T-helper 17 cell (primary cell): ENCODE measurements at places on chromosomes 5 and 9.

GRCh38 chr5:169302491-169303118 is 1.7 kb upstream of the SLIT3 start:
- peaks cover 73% of the 10 kb centered on the region for H3K27me3 ChIP-seq
- no peaks in the 10 kb centered on the region for H3K36me3 ChIP-seq
- no peak overlapping the region for H3K4me3 ChIP-seq
- peaks cover 12% of the 10 kb centered on the region for H3K4me1 ChIP-seq
- no peak for DNase-seq

DNA sequence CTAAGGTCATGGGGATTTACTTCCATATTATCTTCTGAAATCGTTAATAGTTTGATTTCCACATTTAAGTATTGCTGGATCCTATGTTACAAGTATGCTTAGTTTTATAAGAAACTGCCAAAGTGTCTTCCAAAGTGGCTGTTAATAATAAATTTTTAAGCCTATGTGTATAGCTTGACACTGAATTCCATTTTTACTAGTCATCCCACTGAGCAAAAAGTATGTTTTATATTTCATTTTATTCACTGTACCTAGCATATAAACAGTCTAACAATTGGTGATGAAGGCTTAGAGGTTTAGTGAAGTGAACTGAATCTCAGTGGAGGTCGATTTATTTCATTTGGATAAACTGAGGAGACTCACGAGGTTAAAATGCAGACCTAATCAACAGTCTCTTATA is 174.6 kb downstream of the ADAMTS6 start:
- no peak overlapping the region for H3K27ac ChIP-seq
- no peaks in the 10 kb centered on the region for H3K4me1 ChIP-seq
- H3K4me3 ChIP-seq, result no peak overlapping the region
- no peaks in the 10 kb centered on the region for H3K27me3 ChIP-seq

DNA sequence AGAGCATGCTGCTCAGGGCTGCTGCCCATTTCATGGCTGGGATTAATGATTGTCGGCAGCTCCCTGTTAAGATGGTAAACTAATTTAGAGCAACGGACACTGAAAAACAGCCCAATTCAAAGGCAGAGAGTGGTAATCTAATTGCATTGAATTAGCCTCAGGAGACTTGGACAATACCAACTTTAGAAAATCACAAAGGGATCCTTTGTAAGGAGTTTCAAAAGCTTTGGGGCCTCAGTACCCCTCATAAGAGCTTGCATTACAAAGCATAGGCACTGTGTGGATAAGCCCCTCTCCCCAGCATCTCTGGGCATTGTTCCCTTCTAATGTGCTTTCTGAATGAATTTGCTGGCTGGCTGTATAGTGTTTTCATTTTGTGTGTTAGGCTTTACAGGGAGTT is 6.7 kb downstream of the GLRA1 start:
- H3K27ac ChIP-seq, result no peak overlapping the region
- DNase-seq, result no peak
- H3K27me3 ChIP-seq, result peaks cover 19% of the 10 kb centered on the region
- H3K4me1 ChIP-seq, result no peaks in the 10 kb centered on the region
- peaks cover 2% of the 10 kb centered on the region for H3K36me3 ChIP-seq

GRCh38 chr9:19369107-19369506 is 10.9 kb downstream of the RPS6 start:
- no peak for DNase-seq
- H3K4me3 ChIP-seq, result no peak overlapping the region
- no peaks in the 10 kb centered on the region for H3K27me3 ChIP-seq
- H3K27ac ChIP-seq, result no peak overlapping the region
- peaks cover 5% of the 10 kb centered on the region for H3K36me3 ChIP-seq

DNA sequence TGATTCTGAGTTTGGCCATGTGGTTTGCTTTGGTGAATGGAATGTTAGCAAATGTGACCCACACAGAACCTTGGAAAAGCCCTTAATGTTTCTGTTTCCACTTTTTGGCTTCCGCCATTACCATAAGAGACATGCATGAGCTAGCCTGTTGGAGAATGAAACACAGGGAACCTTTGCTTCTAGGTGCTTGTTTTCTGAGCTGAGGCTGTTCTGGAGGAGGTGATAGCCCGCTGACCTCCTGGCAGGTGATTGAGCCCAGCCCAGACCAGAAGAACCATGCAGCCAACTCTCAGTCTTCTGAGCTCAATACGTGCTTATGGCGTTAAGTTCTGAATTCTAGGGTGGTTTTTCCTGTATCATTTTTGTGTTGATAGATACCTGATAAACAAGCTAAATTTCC is 148.6 kb upstream of the KLF9 start:
- no peaks in the 10 kb centered on the region for H3K36me3 ChIP-seq
- H3K4me3 ChIP-seq, result peak overlapping the region; percentile 83
- no peak for DNase-seq
- H3K27ac ChIP-seq, result peak overlapping the region; percentile 94

DNA sequence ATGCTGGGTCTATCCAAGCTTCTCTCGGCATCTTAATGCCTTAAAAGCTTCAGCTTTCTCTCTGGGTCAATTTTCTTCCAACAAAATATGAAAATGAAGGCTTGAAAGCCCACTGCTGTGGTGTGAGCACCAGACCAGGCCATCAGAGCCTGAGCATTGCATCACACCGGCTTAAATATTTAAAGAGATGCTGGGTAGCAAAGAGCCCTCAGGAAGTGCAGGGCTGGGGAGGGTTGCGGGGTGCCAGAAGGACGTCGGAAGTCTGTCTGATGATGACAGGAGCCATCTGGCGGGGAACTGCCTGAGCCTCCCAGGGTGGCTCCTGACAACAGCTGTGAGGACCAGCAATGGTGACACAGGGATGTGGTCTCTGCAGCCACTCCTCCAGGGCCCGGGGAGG is 185.5 kb downstream of the OLFM1 start:
- no peak for DNase-seq
- H3K36me3 ChIP-seq, result no peaks in the 10 kb centered on the region

- DNase-seq, result no peak
- no peaks in the 10 kb centered on the region for H3K27me3 ChIP-seq
- peaks cover 6% of the 10 kb centered on the region for H3K36me3 ChIP-seq
Measured at GRCh38 chr5:112923148-112923917, 1.3 kb upstream of the REEP5 start.

GRCh38 chr9:129836311-129837007 is 1.2 kb downstream of the USP20 start:
- H3K4me1 ChIP-seq, result peaks cover 54% of the 10 kb centered on the region
- H3K27me3 ChIP-seq, result no peaks in the 10 kb centered on the region
- H3K27ac ChIP-seq, result peak overlapping the region; percentile 96
- peak overlapping the region; percentile 97 for H3K4me3 ChIP-seq
- peaks cover 6% of the 10 kb centered on the region for H3K36me3 ChIP-seq
- DNase-seq, result peak; percentile 31

- H3K4me1 ChIP-seq, result no peaks in the 10 kb centered on the region
- H3K27ac ChIP-seq, result no peak overlapping the region
- H3K4me3 ChIP-seq, result no peak overlapping the region
- H3K27me3 ChIP-seq, result peaks cover 12% of the 10 kb centered on the region
Measured at GRCh38 chr9:106868087-106868486, 5.1 kb downstream of the ZNF462 start.

DNA sequence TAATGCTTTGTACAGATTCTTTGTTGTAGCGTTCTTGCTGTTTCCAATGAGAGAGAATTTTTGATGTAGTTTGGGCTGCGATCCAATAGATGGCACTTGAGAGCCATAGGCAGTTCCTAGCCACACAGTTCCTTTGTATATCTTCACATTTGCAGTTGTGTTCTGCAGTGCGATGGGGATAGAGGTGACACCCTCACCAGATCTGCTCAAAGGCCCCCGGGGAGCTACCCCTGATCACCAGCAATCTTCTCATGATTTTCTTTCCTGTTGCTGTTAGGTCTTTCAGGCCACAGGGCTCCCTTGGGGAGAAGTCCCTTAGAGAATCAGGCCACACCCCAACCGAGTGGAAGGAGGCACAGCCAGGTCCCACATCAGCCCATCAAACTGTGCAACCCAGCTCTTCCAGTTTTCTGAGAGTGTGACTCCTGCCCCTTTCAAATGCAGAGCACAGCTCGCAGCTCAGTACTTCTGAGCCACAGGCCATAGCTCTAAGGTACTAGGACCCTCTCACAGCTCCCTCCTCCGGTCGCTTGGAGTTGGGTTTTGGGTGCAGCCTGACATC is 353.7 kb downstream of the SLCO4C1 start:
- no peak overlapping the region for H3K4me3 ChIP-seq
- no peaks in the 10 kb centered on the region for H3K36me3 ChIP-seq
- H3K4me1 ChIP-seq, result no peaks in the 10 kb centered on the region
- H3K27me3 ChIP-seq, result peaks cover 6% of the 10 kb centered on the region
- no peak for DNase-seq
- H3K27ac ChIP-seq, result no peak overlapping the region
